ENCODE measurements at places on chromosomes 3 and 15. TPM values are rescaled to one million over a fixed set of nuclear protein-coding genes. Genes with fewer than 3 reads are reported as not detected.

Gene SLC22A13
- under 0.01 TPM for total RNA-seq

Gene SYNPR
- not detected for total RNA-seq

Gene PXYLP1
- 13.3 TPM for total RNA-seq

Gene ROBO2
- total RNA-seq: 14.5 TPM

Gene MME
- 19.4 TPM for total RNA-seq

GRCh38 chr15:81469154-81469553, 95.1 kb upstream of the TMC3 start:
- DNase-seq: no peak

GRCh38 chr15:90489944-90490343, 39.8 kb upstream of the CRTC3 start:
- peak; percentile 24 for DNase-seq

DNA sequence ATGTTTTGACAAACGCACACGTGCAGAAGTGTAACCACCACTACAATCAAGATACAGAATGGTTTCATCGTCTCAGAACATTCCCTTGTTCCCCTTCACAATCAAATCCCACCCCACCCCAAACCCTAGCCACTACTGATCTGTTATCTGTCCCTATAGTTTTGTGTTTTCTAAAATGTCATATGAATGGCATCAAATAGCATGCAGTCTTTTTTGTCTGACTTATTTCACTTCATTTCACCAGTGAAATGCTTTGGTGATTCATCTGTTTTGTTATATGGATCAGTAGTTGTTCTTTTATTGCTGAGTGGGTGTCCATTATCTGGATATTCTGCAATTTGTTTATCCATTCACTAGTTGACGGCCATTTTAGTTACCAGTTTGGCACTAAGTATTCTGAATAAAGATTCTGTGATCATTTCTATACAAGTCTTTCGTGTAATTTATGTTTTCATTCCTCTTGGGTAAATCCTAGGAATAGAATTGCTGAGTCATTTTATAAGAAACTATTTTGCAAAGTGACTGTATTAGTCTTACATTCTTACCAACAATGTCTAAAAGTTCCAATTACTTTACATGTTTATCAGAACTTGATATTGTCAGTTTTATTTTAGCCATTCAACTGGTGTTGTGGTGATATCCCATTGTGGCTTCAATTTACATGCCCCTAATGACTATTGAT, 232.8 kb downstream of the CLSTN2 start:
- DNase-seq: no peak

DNA sequence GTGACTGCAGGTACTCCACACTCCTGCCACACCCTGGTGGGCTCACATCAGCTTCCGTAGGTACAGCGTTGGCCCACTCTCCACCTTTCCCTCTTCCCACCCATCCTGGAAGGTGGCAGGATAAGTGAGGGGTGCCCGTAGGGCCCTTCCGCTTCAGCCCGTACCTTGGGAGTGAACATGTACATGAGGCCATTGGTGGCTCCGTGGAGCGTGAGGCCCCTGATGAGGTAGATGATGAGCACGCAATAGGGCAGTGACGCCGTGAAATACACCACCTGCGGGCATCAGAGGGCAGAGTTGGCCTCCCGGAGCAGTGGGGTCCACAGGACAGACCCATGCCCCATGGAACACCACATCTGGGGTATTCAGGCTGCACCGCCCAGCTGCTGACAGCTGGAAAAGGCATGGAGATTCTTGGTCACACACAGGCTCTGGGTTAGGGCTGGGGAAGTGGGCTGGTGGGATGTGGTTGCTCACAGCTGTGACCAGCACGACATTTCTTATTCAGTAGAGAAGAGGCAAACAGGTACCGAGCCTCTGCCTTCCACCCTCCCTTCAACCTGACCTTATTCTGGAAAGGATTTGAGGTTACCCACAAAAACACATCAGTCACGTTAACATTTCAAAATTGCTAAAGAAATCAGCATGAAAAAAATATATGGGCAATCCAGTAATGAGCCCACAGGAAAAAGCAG, 23.8 kb downstream of the SLC6A20 start:
- DNase-seq: no peak

- DNase-seq: no peak
Measured at GRCh38 chr3:24519368-24520100, 24.9 kb upstream of the THRB start.

DNA sequence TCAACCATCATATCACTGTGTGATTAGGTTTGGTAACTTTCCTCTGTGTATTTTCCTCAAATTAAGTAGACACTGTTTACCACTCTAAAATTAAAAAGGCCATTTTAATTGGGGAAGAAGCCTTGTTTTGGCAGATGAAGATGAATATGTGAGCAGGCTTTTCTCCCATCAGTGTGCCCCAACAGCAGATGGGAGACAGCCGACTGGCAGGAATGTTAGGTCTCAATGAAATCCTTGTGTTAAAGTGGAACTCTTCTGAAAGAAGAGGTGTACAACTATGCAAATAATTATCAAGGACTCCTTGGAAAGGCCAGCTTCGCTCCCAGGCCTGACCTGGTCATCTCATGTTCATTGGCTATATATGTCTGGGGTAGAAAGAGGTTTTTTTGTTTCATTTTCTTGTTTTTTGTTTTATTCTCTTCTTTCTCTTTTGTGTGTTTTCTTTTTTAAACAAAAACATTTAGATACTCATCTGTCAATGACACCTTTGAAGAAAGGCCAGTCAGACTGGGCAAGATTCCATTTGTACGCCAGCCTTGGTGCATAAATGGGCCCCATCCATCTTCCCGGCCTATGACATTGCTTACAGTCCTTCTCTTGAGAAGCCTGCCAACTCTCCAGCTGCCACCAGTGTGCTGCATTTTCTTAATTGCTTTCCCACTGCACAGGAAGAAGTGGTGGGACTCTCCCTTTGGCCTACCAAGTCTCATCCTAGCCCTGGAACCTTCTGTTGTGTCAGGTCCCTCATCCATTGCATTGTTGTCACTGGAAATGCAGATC, 25.8 kb downstream of the LRTM1 start:
- DNase-seq: no peak

GRCh38 chr3:46864061-46864881, 1.0 kb upstream of the MYL3 start:
- no peak for DNase-seq

Data from IMR-90 (cell line).